ENCODE measurements at places on chromosomes 11 and 22. TPM values are rescaled to one million over a fixed set of nuclear protein-coding genes. Genes with fewer than 3 reads are reported as not detected.

CYTH4 gene
- total RNA-seq: 0.06 TPM

VSIG10L2 gene
- total RNA-seq: not detected

SLC15A3 gene
- 9.1 TPM for total RNA-seq

OR2AG1 gene
- total RNA-seq: not detected

CLMP gene
- 146 TPM for total RNA-seq

MS4A6A gene
- total RNA-seq: not detected

APOA5 gene
- total RNA-seq: not detected

Data from aortic smooth muscle cell (primary cell).